Naive B cell (primary cell): ENCODE measurements at places on chromosomes 1 and 21. TPM values are rescaled to one million over a fixed set of nuclear protein-coding genes. Genes with fewer than 3 reads are reported as not detected.

GRCh38 chr1:172220376-172220775 is 200.1 kb upstream of the C1orf105 start:
- no peak overlapping the region for H3K27ac ChIP-seq
- no peaks in the 10 kb centered on the region for H3K27me3 ChIP-seq
- DNase-seq: no peak
- peaks cover 4% of the 10 kb centered on the region for H3K4me1 ChIP-seq

- H3K36me3 ChIP-seq: no peaks in the 10 kb centered on the region
- H3K27ac ChIP-seq: no peak overlapping the region
- no peak for DNase-seq
- no peaks in the 10 kb centered on the region for H3K4me1 ChIP-seq
Observed at GRCh38 chr1:223035724-223036478, 107.1 kb downstream of the TLR5 start.

- H3K4me3 ChIP-seq: no peak overlapping the region
- no peaks in the 10 kb centered on the region for H3K36me3 ChIP-seq
- DNase-seq: no peak
- H3K27me3 ChIP-seq: peaks cover 9% of the 10 kb centered on the region
Observed at GRCh38 chr21:32534113-32534512, 51.2 kb downstream of the TCP10L start.

ATP1A4 gene
- not detected for polyA plus RNA-seq

DNA sequence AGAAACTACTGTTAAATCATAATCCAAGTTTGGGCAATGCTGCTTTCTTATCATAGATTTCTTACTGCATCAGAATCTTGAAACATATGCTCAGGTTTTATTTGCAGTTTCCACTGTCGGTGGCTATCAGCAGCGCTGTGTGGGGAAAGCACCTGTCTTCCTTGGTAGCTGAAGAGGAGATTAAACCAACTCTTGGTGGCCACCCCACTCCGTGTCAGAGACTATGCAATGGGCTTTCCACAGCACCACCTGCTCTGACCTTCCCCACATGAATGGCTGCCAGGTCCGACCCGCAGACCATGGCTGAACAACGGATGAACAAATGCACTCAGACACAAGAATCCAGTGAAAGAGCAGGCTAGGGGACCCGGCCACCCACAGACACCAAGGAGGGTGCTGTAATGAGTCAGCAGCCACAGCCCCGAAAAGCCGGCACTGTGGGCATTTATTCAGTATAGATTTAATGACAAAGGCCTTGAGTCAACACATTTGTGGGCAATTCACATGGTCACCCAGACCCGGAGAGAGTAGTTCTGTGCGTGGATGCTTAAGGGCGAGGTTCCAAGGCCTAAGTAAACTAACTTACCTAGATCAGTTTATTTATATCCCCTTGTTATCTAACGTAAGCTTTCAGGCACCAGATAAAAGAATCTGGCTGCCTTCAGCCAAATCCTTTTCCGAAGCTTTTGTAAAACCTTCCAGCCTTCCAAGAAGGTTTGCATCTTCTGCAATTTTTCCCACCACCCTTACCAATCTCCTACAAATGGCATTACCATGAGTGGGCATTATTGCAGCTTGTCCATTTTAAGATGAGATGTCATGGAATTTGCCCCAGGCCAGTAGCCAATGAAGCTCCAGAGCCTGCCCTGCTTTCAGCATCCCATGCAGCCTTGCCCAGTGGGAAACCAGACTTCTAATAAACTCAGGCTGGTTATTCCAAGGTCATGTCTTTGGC is 82.7 kb downstream of the HLCS start:
- DNase-seq: no peak
- H3K4me3 ChIP-seq: no peak overlapping the region
- no peaks in the 10 kb centered on the region for H3K27me3 ChIP-seq
- H3K4me1 ChIP-seq: no peaks in the 10 kb centered on the region
- H3K36me3 ChIP-seq: peaks cover 23% of the 10 kb centered on the region

WNT2B gene
- 0.31 TPM for polyA plus RNA-seq

DNA sequence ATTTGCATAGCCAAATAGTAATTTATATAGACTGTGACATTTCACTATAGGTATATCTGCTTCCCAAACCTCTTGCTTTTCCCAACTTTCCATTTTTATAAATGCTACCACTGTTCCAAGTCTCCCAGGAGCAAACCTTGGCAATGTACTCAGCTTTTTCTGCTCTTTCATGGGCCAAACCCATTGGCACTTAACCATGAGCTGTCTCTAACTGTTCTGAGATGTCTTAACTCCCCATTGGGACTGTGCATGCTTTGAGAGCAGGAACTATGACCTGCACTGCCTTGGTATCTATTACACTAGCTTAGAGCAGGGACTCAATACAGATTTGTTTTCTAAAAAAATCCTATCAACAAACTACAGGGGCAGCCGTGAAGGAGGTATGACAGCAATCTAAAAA is 22.5 kb upstream of the KHDRBS1 start:
- no peak for DNase-seq
- no peaks in the 10 kb centered on the region for H3K36me3 ChIP-seq

LCE1D gene
- polyA plus RNA-seq: not detected

DNA sequence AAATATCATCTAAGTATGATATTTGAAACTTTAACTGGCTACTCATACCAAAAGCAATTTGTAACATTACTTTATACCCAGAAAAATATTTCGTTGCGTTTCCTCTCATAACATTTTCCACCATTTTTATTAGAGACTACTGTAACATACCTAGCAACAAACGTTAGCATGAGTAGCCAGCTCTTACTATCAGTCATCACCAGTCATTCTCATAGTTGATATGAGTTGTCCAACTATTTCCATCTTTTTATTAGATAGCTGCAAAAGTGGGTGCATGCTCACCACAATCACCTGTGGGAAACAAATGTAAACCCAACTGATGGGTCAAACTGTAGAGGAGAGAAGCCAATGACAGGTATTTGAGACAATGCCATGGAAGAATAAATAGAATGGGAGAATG is 114.6 kb downstream of the AKT3 start:
- no peak overlapping the region for H3K27ac ChIP-seq
- no peak overlapping the region for H3K4me3 ChIP-seq
- no peaks in the 10 kb centered on the region for H3K36me3 ChIP-seq
- H3K27me3 ChIP-seq: no peaks in the 10 kb centered on the region

TCHHL1 gene
- not detected for polyA plus RNA-seq

DNA sequence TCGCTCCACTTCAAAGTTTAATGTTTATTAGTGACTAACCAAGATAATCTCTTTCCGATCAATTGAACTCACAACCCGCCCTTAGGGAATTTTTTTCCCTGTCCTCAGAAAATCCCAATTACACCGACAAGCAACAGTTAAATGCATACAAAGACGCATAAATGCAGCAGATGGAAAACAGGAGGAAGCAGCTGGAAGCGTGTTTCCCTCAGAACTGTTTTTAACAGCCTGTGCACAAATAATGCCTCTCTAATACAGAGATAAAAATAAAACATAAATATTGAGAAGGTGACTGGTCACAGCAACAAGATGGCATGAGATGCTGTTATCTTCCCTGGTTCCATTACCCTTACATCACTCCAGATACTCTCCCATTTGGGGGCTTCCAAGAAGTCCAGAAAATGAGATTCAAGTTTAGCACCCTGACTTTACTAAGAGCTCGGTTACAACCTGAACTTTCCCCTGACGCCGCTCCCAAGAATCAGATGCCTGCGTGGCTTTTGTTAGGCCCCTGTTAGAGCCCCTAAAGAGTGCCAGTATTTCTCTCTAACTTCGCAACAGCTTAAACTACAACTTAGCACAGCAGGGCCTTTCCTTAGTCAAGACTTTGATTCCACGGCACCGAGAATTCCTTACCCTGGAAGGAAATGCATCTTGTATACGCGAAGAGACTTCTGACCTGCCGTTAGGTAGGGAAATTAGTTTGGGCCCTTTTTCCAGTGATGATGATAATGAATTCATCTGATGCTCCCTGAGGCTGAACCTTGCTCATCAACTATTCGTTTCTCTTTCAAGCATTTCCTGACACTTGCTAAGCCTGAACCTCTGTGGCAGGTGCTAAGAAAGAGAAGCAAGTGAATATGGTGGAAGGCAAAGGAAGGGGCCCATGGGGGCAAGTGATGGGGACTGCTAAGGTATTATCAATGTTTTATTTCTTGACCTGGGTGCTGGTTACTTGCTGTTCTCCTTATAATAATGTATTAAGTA is 137.7 kb upstream of the SMYD2 start:
- H3K4me3 ChIP-seq: no peak overlapping the region
- no peaks in the 10 kb centered on the region for H3K36me3 ChIP-seq
- no peaks in the 10 kb centered on the region for H3K4me1 ChIP-seq
- no peak overlapping the region for H3K27ac ChIP-seq
- peaks cover 12% of the 10 kb centered on the region for H3K27me3 ChIP-seq

DNA sequence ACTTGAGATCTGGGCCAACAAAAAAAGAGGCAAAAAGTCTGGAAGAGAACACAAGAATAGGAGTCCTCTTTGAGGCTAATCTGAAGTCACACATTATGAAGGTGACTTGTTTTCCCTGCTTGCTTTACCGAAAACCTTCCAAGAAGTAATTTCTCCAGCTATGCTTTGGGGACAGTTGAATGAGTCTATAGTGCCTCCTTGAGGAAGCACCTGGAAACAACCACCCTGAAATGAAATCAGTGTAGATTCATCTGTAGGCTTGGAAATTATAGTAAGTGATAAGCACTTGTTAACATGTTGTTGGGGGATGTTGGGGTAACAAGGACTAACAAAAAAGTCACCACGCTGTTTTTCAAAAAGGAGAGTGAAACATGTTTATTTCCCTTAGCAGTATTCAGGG is 23.4 kb upstream of the RPTN start:
- H3K36me3 ChIP-seq: no peaks in the 10 kb centered on the region
- H3K27ac ChIP-seq: no peak overlapping the region
- H3K27me3 ChIP-seq: peaks cover 28% of the 10 kb centered on the region
- H3K4me1 ChIP-seq: no peaks in the 10 kb centered on the region

CACNA1S gene
- not detected for polyA plus RNA-seq

DNA sequence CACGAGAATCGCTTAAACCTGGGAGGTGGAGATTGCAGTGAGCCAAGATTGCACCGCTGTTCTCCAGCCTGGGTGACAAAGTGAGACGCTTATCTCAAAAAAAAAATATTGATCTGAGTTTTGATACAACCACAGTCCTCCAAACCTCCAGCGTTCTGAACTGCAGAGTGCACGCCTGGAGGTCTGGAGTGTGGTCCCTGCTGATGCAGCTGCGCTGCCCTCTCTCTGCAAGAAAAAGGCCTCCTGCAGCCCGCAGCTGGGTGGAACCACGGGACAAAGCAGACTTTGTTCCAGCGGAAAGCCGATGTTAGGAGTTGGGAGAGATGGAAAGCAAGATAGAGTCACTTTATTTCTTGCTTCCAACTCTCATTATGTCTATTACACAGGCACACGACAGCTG is 144.9 kb upstream of the SOD1 start:
- H3K4me1 ChIP-seq: peaks cover 3% of the 10 kb centered on the region
- no peak overlapping the region for H3K27ac ChIP-seq
- no peaks in the 10 kb centered on the region for H3K36me3 ChIP-seq

EIF3I gene
- polyA plus RNA-seq: 186 TPM

- peak; percentile 76 for DNase-seq
- peaks cover 45% of the 10 kb centered on the region for H3K4me1 ChIP-seq
- peak overlapping the region; percentile 95 for H3K27ac ChIP-seq
Observed at GRCh38 chr1:45393718-45394302, 53.6 kb upstream of the MUTYH start.

ARHGEF10L gene
- polyA plus RNA-seq: 0.28 TPM

CSF1 gene
- not detected for polyA plus RNA-seq

GRCh38 chr1:246214708-246215509 is 292.2 kb downstream of the SMYD3 start:
- H3K27me3 ChIP-seq: no peaks in the 10 kb centered on the region
- H3K4me3 ChIP-seq: no peak overlapping the region
- DNase-seq: no peak
- no peak overlapping the region for H3K27ac ChIP-seq
- H3K4me1 ChIP-seq: no peaks in the 10 kb centered on the region
- peaks cover 11% of the 10 kb centered on the region for H3K36me3 ChIP-seq

DNA sequence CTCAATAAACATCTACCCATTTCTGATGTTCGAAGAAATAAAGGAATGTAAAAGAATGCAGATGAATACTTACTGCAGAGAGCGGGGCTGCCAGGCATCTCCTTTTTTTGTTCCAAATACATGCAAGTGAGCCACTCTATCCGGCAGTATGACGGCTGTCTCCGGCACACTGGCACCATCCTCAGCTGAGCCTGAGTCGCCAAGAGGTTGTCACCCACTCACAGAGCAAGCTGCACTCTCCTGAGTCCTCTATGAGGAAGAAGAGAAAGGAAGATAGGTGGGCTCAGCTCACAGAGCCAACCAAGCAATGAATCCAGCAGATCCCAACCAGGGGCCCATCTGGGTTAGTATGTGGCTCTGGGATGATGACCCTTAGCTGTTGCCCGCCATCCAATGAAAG is 65.3 kb downstream of the CD46 start:
- H3K27ac ChIP-seq: peak overlapping the region; percentile 77
- peaks cover 87% of the 10 kb centered on the region for H3K4me1 ChIP-seq
- H3K4me3 ChIP-seq: no peak overlapping the region
- DNase-seq: no peak

ZNF124 gene
- 10.6 TPM for polyA plus RNA-seq

DNA sequence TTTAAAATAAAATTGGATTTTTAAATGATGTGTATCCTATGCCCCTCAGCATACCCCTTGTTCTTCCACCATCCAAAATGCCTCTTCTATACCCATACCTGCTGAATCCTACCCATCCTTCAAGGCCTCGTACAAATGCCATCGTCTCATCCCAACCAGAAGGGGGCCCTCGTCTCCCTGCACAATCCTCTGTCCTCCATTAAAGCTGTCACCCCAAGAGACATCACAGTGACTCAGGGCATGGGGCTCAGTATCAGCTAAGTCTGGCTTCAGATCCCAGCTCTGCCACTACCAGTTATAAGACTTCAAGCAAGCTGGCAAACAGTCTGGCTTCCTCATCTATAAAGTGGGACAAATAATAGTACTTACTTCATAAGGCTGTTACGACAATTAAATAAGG is 23.8 kb downstream of the IGFN1 start:
- H3K4me1 ChIP-seq: no peaks in the 10 kb centered on the region
- H3K27ac ChIP-seq: no peak overlapping the region
- no peak for DNase-seq
- H3K36me3 ChIP-seq: no peaks in the 10 kb centered on the region

DNA sequence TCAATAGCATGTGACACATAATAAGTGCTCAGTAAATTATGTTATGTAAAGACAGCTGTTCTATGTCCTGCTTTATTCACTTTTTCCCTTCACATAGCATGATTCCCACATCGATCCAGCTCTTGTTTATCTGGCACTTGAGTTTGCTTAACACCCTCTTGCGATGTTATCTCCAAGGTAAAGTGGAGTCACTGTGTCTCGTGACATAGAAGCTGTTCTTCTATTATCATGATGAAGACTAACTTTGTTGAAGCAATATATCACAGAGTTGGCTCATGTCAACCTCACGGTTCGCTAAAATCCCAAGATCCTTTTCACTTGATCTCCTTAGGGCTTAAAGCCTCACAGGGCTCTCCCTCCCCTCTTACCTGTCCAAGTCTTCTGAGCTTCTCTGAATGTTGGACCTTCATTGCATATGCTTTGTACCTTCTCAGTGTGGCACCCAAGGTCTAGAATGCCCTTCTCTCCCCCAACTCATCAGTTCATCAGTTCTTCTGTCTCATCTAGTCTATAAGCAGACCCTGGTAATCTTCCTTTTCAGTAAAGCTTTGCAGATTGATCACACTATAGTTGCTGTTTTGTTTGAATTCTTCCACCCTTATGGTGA is 38.0 kb downstream of the PLXNA2 start:
- H3K4me3 ChIP-seq: no peak overlapping the region
- H3K4me1 ChIP-seq: no peaks in the 10 kb centered on the region
- H3K36me3 ChIP-seq: no peaks in the 10 kb centered on the region
- H3K27ac ChIP-seq: no peak overlapping the region
- no peak for DNase-seq

FAM3B gene
- not detected for polyA plus RNA-seq

GRCh38 chr1:162349635-162350330 is 26.9 kb downstream of the SPATA46 start:
- no peak overlapping the region for H3K4me3 ChIP-seq
- no peak for DNase-seq
- no peaks in the 10 kb centered on the region for H3K36me3 ChIP-seq
